ENCODE measurements at places on chromosomes 5 and 9. TPM values are rescaled to one million over a fixed set of nuclear protein-coding genes. Genes with fewer than 3 reads are reported as not detected.

DNA sequence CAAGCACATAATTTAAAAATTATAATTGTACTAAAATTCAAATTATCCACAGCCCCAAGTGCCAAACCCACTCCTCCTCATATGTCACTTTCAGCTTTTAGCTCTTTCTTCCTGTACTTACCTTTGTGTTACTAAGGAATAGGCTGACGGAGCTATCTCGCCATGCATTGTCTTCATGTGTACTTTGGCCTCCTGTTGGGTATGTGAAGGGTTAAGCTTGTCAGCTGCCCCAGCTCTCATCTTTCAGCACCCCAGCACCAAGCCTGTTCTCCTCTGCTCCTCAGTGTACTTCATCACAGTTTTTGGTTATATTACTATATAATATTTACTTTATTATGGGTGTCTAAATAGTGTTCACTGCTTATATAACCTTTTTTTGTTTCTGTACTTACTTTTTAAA lies 46.2 kb downstream of the OSTF1 start:
- H3K36me3 ChIP-seq: no peaks in the 10 kb centered on the region
- peaks cover 5% of the 10 kb centered on the region for H3K4me1 ChIP-seq
- no peak overlapping the region for H3K4me3 ChIP-seq
- no peaks in the 10 kb centered on the region for H3K27me3 ChIP-seq
- no peak overlapping the region for H3K27ac ChIP-seq
- DNase-seq: peak; percentile 30

Gene PCDHGB7
- 11.7 TPM for total RNA-seq

DNA sequence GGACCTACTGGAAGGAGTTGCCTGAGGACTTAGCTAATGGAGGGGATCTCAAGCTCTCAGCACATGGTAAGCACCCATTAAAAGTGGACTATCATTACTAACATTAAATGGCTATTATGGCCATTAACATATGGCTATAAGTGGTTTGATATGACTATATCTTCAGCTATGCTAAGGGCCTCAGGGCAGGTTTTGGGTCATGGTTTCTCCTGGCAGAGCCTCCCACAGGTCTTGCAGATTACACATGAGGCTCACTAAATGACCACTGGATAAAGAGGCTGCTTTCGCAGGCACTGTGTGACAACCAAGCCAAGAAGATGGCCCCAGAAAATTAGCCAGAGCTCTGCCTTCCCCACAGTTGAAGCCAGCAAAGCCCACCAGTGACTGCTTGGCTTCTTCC lies 15.4 kb downstream of the CCNJL start:
- no peak overlapping the region for H3K4me3 ChIP-seq
- H3K36me3 ChIP-seq: no peaks in the 10 kb centered on the region
- H3K27me3 ChIP-seq: no peaks in the 10 kb centered on the region
- H3K4me1 ChIP-seq: peaks cover 25% of the 10 kb centered on the region
- DNase-seq: no peak

DNA sequence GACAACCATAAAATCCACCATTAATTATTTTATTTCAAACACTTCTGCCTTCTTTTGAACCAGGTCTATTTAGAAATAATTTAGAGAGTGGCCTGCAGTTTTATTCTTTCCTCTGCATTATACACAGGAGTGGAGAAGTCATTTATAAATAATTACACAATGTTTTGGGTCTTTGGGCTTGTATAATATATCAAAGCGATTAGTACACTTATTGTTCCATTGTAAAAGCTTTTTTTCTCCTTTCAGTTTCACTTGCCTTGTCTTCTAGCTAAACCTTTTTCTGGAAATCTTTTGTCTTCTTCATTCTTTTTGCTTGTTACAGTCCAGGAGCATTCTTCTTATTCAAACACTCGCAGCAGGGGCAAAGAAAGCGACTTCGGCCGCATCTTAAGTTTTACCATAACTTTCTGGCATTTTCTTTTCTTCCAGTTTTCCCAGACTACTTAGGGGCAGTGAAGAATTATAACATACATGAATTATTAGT lies 7.3 kb upstream of the NEUROG1 start:
- H3K36me3 ChIP-seq: no peaks in the 10 kb centered on the region
- peaks cover 100% of the 10 kb centered on the region for H3K27me3 ChIP-seq

Gene PTPRD
- total RNA-seq: 58.0 TPM
